Activated T-helper 1 cell treated with Interleukin-2 at 50 U/mL for 16 hours (primary cell): ENCODE measurements at places on chromosomes 5 and 9.

DNA sequence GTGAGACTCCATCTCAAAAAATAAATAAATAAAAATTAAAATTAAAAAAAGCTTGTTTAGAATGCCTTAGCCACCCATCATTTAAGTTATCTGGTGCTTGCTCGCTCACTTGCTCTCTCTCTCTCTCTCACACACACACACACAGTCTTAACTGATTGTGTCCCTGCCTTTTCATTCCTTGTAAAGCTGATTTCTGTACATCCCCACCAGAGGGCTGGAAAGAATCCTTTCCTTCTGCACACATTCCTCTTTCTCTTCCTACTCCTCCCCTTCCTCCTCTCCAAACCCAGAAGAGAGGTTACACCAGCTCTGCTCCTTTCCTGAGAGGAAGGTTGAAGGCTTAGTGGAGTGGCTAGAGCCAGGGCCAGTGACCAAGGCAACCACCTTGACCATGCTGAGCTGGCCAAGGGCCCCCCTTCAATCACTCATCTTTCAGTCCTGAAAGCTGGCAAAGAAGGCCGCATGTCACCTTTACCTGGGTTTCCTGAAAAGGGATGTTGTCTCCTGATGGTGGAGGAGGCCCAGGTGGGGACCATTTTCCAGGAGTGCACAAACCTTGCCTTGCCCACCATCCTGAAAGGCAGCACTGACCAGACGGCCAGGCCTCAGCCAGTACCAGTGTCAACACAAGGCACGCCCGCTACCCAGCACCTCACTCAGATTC is 25.6 kb downstream of the STK10 start:
- no peak for DNase-seq

DNA sequence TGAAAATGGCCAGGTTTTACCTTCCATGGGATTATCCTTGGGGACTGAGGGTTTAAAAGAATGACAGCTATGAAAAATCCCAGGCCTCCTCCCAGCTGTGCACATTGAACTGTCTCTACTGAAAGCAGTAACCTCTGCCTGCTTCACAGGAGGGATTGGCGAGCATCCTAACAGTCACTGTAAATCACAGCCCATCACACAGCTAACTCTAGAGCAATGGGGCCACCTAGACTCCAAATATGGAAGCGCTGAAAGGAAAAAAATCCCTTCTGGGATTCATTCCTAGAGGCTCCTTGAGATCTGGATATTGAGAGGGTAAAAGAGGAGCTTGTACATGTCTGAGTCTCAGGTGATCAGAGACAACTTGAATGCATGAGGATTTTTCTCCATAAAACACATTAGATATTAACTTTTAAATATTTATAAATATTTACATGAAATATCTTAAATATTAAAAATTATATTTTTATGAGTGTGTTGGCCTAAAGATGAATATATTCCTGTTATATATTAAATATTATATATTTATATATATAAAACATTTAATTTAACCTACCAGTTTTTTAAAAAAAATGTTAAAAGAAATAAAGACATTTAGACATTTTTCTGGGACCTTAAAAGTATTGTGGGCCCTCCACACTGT is 133.8 kb upstream of the SLC24A2 start:
- DNase-seq: no peak

DNA sequence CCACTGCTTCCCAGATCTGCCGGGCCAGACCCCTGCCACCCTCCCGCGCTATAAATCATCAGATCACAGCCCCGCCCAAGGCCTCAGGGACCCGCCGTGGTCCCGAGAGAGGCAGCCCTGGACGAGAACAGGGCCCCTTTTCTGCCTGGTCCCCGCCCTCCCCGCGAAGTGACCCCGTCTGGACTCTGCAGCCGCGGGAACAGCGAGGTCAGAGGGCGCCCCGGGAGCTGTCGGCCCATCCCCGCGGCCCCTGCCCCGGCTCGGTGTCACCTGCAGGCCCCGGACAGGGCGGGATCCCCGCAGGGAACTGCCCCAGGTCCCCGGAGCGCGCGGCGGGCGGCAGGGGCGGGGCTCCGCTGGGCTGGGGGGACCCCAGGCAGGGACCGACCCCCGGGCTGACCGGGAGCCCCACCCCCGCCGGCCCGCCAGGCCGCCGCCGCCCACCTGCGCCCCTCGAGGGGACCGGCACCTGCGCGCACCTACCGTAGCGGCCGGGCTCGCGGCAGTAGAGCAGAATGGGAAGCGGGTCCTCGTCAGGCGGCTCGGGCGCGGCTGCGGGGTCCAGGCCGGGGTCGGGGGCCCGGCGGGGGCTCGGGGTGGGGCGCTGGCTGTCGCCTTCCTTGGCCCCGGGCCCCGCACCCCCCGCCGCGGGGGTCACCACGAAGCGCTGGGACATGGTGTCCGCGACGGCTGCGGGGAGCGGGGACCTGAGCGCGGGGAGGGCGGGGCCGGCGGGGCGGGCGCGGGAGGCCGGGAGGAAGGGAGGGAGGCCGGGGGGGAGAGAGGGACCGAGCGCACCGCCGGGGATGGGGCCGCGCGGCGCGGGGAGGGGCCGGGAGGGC is 43.5 kb upstream of the SLC12A7 start:
- no peak for DNase-seq

GRCh38 chr9:116193636-116194035 is 40.0 kb downstream of the PAPPA start:
- no peak for DNase-seq

GRCh38 chr5:176530983-176531901 is 6.0 kb downstream of the RNF44 start:
- DNase-seq: no peak

GRCh38 chr5:10275991-10276390 is 25.9 kb downstream of the CCT5 start:
- no peak for DNase-seq

GRCh38 chr9:27181381-27181780 is 72.4 kb downstream of the TEK start:
- no peak for DNase-seq

- DNase-seq: no peak
These were observed 7.1 kb upstream of the UNC5A start for GRCh38 chr5:176803068-176803942.

- no peak for DNase-seq
These were observed 11.6 kb upstream of the SFXN1 start for GRCh38 chr5:175466700-175467318.

DNA sequence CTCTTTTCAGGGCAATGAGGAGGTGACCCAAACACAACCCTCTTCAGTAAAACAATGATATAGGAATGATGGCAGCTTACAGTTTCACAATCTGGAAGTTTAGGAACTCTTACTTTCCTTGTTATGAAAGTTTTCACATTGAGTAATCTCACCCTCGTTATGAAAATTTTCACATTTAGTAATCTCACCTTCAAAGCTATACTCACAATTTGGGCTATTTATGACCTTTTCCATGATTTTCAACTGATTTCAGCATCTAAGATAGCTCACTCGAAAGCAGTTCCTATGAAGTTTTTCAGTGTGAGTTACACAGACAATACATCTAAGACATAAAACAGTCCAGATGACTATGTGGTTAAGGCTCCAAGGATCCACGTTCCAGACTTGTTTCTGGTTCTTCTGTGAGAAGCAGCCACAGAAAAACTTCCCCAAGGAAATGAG is 57.1 kb downstream of the FOXD1 start:
- no peak for DNase-seq

GRCh38 chr5:137629646-137630045 is 106.2 kb downstream of the KLHL3 start:
- no peak for DNase-seq

GRCh38 chr9:23736293-23736692 is 89.7 kb downstream of the ELAVL2 start:
- no peak for DNase-seq

DNA sequence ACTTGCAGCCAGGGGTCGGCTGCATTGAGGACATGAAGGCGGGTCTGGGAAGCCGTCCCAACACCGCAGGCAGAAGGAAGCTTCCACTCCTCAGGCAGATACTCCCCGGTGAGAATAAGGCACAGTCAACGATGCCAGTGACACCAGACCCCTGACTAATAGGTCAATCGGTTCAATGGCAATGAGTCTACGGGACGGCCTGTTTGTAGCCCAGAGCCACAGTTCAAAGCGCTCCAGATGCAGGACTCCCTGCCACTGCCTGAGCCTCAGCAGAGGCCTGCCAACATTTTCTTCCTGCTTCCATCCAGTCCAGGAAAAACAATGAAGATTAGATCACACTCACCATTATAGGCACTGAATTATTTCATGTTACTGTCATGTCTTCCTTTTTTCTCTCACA is 84.5 kb upstream of the SIMC1 start:
- DNase-seq: no peak

GRCh38 chr5:109788596-109788995 is 98.9 kb downstream of the MAN2A1 start:
- DNase-seq: no peak

GRCh38 chr5:132019337-132019736 is 7.9 kb upstream of the ACSL6 start:
- DNase-seq: no peak

DNA sequence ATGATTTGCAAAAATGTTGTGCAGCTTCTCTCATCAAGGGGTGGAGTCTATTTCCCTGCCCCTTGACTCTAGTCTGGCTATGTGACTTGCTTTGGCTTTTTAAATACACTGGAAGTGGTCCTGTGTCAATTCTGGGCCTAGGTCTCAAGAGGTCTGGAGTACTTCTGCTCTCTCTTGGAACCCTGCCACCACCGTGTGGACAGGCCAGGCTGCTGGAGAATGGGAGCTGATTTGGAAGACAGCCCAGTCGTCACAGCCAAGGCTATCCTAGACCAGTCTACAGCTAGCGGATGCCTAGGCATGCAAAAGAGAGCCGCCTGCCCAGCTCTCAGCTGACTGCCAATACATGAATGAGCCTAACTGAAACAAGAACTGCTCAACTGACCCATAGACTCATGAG is 56.7 kb upstream of the CLINT1 start:
- no peak for DNase-seq

DNA sequence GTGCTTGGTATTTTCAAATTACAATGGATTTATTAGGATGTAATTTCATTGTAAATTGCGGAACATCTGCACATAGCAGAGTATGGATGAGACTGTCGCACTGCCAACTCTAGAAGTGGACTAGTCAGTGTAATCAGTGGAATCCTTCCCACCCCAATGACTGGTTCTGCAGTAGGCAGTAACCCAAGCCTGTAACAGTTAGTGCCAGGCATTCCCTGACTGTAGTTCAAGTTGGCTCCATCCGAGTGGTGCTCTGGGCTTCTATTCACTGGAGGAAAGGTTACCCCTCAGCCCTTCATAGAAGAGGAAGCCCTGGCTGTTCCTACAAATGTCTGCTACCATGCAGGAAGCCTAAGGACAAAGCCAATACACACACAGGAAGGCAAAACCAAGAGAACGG is 23.2 kb downstream of the AK3 start:
- DNase-seq: no peak

GRCh38 chr5:155064580-155064979 is 51.0 kb downstream of the KIF4B start:
- no peak for DNase-seq

DNA sequence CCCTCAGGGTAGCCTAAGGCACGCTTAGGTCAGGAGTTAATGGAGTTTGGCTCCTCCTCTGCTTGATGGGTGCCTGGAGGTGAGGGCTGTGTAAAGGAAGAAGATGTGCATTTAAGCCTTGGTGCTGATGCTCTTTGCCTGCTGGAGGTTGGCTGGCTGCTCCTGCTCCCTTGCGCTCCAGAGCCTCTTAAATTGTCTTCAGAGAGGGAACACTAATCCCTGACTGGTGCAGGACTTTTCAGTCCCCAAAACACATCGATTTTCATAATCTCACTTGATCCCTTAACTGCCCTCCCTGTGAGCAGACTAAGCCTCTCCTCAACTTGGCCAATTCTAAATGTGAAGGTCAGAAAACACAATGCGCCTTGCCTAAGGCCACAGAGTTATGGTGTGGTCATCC is 16.2 kb upstream of the TCOF1 start:
- DNase-seq: no peak

DNA sequence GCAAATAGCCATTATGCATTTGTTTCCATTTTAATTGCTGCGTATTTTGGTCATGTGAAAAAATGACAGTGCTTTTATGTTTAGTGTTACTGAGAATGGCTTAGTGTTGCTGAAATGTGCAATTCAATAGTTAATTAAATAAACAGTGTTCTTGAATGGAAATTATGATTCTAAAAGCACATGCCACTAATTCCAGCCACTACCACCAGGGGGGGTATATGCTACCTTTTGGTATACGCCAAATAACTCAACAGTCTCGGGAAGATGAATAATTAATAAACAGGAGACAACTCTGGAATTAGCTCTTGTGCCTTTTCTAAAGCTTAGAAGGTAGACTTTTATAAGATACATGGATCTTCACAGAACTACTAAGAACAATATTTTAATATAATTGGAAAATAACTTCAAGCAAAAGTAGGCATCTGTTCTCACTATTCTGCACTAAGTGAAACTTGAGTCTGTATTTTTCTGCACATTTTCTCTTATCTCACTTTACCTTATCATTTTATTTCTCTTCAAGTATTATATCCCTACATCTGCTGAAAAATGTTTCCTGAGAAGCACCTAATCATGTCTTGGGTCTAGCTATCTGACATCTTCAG is 83.5 kb upstream of the MINAR2 start:
- DNase-seq: no peak
